Epithelial cell of proximal tubule (primary cell): ENCODE measurements at places on chromosomes 1 and 21.

DNA sequence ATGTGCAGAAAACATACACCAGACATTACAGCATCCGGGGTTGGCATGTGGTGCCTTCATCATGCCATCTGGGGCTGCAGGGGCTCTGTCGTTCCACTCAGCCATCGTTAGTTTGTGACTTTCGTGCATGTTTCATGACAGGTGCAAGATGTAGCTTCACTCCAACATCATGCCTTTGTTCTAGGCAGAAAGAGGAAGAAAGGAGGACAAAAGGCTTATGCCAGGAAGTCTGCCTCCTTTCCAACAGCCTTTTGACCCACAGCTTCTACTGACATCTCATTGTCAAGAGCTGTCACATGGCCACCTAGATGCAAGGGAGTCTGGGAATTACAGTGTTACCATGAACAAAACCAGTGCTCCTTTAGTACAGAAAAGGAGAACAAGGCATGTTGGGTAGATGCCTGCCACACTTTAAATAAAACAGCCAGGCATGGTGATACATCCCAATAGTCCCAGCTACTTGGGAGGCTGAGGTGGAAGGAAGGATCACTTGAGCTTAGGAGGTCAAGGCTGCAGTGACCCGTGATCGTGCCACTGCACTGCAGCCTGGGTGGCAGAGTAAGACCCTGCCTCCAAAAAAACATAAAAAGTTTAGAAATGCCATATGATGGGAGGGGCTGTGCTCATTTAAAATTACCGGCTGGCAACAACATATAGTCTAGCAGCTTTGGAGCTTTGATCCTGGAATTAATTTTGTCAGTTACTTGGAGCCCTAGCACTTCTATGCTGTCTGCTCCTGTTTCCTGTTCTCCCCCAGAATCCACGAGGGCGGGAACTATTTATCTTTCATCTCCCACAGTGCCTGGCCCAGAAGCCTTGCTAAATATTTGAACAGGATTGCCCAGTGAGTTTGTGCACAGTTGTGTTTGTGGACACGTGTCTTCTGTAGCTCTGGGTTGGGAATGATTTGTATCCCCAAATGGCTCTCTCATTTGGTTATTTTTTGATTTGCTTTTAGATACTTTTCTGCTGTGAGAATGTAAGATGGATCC lies 7.4 kb downstream of the DOP1B start:
- DNase-seq: no peak

DNA sequence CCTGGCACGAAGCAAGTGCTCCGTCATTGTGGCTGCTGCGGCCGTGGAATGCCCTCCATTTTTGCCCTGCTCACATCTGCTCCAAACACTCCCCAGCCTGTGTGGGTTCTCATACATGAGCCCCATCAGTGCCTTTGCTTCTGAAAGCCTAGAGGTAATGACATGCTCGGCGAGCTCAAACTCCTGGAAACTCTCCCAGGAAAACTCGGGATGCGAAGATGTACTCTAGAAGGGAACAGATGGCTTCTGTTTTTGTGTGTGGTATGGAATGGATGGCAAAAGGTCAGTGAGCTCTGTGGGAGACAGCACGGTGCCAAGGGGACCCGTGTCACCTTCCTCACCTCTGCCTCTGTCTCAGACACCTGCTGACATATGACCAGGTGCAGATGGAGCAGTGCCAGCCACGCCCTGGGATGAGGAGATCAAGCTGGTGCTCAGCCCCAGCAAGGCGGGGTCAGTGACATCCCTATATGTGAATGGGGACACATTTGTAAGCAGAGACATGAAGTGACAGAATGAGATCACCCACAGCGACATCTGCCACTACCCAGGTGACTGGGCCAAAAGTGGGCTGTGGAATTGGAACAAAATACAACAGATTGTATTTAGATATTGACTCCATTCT lies 84.1 kb upstream of the COX20 start:
- DNase-seq: no peak

GRCh38 chr1:151838222-151839081 lies 1.2 kb downstream of the C2CD4D start:
- no peak for DNase-seq

DNA sequence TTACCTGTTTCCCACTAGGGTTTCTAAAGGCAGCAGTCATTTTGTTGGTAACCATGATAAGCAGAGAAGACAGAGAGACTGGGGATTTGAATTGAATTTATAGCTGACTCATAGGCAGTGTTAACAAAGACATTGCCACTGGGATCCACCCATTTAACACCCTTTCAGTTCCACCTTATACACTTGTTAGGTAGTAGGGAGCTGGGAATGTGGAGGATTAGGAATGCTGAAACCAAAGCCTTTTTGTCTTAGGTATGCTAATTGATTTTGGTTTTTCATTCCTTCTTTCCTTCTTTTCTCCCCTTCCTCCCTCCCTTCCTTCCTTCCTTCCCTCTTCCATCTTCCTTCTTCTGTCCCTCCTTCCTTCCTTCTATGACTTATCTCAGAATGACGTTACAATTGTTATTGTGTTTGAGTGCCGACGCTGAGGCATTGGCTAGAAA lies 7.5 kb upstream of the EVI5 start:
- DNase-seq: no peak

GRCh38 chr1:229411434-229412055 lies 22.3 kb downstream of the ACTA1 start:
- no peak for DNase-seq

- DNase-seq: no peak
Measured at GRCh38 chr1:30257742-30258380, 465.5 kb downstream of the MATN1 start.

- peak; percentile 38 for DNase-seq
Measured at GRCh38 chr21:26846036-26846931, 1.1 kb upstream of the ADAMTS1 start.

DNA sequence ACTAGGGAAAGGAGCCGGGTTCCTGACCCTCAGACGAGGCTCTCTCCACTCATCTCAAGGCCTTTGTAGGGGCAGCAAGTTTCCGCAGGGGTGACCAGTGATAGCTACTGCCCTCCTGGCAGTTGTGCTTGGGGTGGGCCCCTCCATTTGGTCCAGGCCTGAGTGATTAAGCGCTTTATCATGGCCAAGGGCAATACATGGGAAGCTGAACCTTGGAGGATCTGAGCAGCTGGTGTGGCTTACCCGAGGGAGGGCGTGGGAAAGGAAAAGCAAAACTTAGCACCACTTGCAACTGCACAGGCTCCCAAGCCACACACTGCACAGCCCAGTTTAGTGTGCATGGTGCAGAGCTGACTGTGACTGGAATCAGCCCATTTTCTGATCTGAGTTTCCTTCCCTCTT lies 47.8 kb downstream of the GADD45A start:
- DNase-seq: no peak

DNA sequence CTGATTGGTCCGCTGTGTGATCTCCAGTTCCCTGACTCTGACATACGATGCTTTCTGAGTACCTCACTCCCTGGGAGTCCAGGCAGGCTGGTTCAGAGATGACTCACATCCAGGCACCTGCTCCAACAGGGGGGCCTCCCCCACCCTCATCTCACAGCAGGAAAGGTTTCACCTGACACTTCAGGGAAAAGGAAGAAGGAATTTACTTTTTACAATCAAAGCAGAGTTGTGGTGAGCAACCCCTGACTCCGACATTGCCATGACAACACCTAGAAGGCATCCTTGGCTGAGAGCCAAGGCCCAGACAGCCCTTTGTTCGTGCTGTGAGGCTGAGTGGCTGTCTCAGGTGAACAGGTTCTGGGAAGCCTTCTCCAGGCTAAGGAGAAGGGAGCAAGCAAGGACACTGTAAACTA lies 164.6 kb upstream of the GJB5 start:
- DNase-seq: no peak

DNA sequence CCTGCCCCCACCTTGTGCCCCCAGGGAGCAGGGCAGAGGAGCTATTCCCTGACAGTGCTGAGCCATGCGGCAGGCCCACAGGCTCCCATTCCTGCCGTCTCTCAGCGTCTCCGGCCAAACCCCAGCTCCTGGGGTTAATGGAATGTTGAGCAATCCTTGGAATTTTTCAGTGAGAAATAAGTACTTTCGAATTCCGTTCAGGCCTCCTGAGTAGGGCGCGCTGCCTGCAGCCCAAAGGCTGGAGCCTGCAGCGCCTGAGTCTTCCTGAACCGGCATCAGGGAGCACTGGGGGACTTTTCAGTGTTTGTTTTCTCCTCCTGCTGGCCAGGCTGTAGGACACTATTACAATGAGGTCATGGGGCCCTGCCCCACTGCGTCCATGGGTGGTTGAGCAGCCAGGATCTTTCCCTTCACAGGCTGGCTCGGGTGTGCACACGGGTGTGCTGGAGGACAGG lies 33.3 kb upstream of the CSF1 start:
- DNase-seq: peak; percentile 89

GRCh38 chr1:221723848-221724236 lies 18.0 kb downstream of the DUSP10 start:
- peak; percentile 83 for DNase-seq

DNA sequence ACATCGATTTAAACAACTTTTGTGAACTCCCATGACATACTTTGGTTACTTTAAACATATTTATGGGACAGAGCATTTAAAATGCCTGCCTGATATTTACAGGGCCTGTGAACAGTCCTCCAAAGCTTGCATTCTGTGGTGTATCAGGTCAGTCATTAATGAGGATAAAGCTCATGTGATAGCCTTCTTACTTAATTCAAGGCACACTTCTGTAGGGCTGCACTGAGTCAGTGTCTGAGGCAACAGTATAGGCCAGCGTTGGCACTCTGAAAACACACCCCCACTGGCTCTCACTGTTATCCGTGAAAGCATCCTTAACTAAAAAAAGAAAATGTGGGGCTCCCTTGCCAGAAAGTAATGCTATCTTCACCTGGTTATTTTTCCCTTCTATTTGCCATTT lies 200.0 kb downstream of the NFIA start:
- DNase-seq: peak; percentile 81

- DNase-seq: no peak
Measured at GRCh38 chr21:34360488-34361241, 3.1 kb upstream of the KCNE2 start.

DNA sequence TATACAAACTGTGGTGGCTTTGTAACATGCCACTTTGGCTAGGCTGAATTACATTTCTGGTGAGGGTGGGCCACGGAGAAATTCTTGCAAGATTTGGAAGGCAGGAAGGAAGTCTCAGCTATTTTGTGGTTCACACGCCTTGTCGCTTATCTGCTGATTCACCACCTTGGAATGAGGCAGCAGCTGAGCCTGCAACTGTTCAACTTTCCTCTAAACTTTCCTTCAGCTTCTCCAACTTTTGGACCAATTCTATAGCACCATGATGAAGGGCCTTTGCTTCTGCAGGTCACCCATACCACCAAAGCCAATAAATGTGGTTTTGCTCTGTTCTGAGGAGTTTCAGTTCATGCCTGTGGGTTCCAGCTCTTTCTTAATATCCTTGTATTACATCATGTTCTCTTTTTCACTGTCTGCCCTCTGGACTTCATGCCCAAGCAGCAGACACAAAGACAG lies 337.6 kb upstream of the SNX7 start:
- DNase-seq: peak; percentile 64

DNA sequence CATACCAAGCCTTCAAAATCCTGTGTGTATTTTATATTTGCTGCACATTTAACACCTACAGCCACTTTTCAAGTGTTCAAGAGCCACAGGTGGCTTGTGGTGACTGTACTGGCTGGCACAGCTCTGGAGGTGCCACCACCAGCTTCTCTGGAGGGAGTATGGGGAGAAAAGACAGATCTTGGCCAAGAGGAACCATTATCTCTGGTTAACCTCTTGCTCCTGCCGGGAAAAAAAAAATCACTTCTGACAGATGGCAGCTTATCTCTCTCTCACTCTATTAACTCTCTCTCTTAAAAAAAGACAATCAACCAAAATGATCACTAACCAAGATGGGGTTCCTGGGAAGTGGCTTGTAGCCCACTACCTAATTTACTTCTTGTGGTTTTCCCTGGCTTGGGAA lies 1.2 kb upstream of the RIIAD1 start:
- DNase-seq: no peak

DNA sequence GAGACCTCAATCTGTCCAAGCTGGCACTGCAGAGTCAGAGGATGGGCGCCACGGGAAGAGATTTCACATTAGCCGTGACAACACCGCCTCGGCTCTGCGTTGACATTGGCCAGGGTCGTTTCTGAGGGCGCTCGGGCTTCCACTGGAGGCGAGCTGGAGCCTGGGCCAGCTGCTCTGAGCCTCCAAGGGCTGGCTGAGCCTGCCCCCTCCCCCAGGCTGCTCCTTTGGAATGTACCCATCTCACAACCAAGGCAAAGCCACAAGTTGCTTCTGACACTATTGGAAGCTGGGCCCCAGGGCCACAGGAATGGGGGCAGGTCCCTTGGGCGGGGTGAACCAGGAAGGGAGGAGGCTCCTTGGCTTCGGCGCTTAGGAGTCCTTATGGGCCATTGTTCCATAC lies 12.7 kb downstream of the GPR3 start:
- DNase-seq: no peak

DNA sequence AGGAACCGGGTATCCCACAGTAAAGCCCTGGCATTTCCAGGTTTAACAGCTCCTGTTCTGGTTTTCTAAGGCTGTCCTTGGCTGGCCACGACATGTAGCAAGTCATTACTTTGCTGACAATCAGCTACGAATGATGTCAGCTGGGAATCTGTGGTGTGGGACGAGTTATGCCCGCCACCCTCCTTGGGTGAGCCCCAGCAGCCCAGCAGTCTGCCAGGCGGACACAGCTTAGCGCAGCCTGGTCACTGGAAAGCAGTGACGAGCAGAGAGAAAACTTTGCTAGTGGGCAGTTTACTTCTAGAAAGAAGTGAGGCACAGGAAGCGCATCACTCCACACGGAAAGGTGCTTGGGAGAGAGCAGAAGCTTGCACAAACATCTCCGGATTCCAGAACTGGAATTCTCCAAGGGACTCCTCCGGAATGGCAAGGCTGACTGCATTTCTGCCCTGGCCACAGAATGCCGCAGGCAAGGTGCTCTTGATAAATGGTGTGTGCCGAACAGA lies 15.5 kb upstream of the ZNF436 start:
- no peak for DNase-seq

DNA sequence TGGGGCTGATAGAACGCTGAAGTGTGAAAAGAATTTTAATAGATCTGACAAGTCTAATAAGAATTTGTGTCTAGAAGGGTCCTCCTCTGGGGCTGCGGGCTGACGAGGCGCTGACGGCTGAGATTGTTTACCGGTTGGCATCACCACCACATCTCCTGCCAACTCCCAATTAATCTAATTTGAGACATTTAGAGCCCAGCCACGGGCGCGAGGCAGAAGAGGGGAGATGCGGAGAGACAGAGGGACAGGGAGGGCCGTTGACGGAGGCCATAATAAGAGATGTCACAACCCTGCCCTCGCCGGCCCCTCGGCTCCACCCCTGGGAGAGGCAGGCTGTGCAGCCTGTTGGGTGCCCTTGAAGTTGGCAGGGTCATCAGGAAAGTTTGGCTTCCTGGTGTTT lies 109.3 kb downstream of the PAX7 start:
- no peak for DNase-seq

DNA sequence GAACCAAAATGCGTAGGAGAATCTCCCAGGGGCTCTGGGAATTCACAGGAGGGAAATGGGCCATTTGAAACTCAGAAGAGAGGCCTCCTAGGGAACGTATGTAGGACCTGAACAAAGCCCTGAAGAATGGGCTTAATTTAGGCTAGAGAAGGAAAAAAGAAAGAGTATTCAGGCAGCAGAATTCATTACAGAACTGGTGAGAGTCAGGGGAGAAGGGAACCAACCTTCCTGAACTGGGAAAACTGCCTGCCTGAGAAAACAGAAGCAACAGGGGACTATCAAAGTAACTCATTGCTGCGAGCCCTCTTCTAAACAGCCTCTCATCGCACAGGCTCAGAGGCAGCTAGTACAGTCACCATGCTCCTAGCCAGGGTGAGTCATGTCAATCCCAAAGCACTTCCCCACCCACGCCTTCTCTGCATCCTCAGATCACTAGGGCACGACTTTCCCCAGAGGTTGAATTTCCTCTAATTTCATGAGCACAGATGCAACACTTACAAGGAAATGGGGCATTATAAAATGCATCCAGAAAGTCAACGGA lies 98.1 kb downstream of the ADSS2 start:
- peak; percentile 97 for DNase-seq
